ENCODE measurements at places on chromosomes 13 and 19. TPM values are rescaled to one million over a fixed set of nuclear protein-coding genes. Genes with fewer than 3 reads are reported as not detected.

DNA sequence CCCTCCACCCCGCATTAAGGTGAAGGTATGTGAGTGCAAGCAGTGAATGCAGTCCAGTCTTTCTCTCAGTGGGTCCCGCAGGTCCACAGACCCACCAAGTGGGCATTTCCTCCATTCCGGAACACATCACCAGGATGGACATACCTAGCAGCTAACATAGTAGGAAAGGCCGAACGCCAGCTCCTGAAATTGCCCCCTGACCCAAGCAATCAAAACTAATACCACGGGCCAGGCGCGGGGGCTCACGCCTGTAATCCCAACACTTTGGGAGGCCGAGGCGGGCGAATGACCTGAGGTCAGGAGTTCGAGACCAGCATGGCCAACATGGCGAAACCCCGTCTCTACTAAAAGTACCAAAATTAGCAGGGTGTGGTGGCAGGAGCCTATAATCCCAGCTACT is 71.7 kb upstream of the VSTM2B start:
- DNase-seq = no peak

DACH1 gene
- total RNA-seq = 26.4 TPM

WASF3 gene
- total RNA-seq = 9.0 TPM

SLC25A23 gene
- total RNA-seq = 24.1 TPM

- DNase-seq = no peak
Observed at GRCh38 chr13:111209613-111210012, 94.5 kb downstream of the ARHGEF7 start.

C13orf42 gene
- not detected for total RNA-seq

Measured in urinary bladder (tissue), 4 donors.